ENCODE measurements at places on chromosomes 5 and 9.

DNA sequence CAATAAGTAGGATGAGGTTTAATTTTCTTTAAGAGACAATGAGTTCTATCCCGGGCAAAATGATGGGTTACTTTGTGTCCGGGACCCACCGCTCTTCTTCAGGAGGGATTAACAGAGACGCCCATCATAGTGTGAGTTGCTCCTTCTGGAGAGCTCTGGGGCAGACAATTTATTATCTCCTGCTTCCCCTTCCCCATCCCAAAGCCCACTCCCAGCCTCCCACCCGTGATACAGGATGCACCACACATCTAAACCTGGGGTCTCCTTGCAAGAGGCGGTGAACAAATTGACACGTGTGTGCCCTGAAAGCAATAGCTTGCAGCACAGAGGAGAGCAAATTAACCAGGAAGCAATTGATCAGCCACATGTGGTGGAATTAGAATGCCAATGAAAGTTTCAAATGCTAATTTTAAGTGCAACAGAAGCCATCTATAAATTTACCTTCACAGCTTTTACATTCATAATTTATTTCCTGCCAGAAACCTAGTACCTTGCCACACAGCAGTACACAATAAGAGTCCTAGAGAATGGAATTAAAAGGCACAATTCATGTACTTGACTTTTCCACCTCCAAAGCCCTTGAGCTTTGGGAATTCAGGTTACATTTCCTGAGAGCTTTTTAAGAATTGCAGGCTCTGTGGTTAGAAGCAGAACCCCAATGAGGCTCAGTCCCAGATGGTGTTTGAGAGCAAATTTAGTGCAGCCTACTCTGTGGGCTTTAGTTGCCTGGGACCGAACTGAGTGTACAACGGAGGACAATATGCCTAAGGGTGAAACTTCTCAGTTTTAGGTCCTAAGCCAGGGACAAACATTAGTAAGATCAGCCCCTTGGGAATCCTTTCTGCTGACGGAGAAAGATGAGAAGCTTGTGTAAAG, 399.6 kb downstream of the MED10 start:
- DNase-seq, result no peak

DNA sequence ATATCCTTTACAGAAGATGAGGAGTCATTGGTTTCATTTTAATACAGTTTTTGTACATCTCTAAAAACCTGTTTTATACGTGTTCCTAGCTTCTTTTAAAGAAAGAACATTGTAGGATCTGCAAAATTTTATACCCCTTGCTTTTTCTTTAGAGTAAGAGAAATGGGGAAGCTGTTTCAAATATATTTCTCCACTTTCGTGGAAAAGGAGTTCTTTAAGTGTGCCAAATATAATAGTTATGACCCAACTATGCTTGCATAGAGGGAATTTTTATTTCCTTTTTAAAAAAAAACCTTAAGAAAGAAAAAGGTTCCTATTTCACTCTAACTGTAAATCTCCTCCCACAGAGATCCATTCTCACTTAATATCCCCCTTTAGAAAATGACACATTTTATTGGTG, 27.5 kb upstream of the DMAC1 start:
- no peak for DNase-seq

DNA sequence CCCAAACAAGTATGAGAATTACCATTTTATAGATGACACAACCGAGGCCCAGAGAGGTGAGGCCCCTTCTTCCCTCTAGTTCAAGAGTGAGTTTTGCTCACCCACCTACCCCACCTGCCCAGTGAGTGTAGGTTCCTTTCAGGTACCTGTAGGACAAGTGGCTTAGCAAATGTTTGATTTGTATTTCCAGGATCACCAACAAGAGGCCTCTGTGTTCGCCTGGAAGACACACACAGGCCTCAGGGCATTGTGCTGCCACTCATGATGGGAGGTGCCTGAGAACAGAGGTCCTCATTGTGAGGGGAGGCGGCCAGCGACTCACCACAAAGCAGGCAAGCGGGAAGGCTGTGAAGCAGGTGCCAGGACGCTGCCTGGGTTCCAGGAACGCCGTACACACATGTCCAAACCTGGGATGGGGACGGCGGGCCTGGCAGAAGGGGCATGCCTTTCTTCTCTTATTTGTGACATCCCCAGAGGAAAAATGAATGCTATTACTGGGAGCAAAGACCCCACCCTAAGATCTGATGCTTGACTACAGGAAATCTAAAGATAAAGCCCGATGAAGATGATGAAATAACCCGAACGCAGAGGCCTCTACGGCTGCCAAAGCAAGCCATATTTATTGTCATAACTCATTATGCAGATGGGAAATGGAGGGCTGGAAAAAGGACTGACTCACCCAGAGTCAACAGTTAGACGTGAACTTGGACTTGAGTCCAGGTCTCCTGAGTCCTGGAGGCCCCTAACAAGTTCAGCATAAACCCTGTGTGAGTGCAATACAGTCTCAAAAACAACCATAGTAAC, 60.2 kb upstream of the SLC25A51 start:
- DNase-seq, result peak; percentile 76

- no peak for DNase-seq
Observed at GRCh38 chr5:150623878-150624216, 16.6 kb upstream of the SYNPO start.

DNA sequence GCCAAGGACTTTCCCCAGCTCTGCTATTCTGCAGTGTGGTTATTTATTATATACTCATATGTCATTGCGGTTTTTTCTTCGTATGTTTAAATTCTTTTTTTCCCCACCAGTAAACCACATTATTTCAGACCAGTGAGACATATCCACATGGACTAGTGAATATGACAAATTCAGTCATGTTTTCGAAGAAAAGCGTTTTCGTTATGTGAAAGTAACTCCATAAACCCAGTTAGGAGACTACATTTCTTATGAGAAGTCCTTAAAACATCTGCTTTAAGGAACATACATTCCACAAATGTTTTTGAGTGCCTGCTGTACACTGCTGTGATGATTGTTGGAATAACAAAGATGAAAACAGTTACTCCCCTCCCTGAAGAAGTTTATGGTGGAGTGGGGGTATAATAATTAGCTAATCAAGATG, 591.8 kb upstream of the CLINT1 start:
- DNase-seq, result no peak

- no peak for DNase-seq
Observed at GRCh38 chr9:86075132-86076109, 23.9 kb downstream of the GOLM1 start.

DNA sequence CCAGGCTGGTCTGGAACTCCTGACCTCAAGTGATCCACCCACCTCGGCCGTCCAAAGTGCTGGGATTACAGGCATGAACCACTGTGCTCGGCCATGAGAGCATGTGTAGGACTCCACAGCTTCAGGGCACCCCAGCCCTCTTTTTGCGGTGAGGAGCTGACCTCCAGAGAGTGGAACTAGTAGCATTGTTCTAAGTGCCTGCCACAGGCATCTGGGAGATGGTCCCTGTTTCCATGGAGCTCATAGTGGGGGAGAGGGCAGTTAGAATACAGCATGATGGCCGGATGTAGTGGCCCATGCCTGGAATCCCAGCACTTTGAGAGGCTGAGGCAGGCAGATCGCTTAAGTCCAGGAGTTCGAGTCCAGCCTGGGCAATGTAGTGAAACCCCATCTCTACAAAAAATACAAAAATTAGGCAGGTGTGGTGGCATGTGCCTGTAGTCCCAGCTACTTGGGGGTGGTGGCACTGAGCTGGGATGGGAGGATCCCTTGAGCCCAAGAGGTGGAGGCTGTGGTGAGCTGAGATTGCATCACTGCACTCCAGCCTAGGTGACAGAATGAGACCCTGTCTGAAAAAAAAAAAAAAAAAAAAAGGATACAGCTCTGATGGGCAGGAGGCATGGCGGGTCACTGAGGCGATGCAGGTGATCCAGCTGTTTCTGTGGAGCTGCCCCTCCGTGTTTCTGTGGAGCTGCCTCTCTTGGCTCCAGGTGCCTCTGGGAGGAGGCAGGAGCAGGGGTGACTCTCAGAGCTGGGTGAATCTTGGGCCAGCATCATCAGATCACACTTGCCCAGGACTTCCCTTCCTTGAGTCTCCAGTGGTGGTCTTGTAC, 4.2 kb downstream of the ASS1 start:
- DNase-seq, result no peak

DNA sequence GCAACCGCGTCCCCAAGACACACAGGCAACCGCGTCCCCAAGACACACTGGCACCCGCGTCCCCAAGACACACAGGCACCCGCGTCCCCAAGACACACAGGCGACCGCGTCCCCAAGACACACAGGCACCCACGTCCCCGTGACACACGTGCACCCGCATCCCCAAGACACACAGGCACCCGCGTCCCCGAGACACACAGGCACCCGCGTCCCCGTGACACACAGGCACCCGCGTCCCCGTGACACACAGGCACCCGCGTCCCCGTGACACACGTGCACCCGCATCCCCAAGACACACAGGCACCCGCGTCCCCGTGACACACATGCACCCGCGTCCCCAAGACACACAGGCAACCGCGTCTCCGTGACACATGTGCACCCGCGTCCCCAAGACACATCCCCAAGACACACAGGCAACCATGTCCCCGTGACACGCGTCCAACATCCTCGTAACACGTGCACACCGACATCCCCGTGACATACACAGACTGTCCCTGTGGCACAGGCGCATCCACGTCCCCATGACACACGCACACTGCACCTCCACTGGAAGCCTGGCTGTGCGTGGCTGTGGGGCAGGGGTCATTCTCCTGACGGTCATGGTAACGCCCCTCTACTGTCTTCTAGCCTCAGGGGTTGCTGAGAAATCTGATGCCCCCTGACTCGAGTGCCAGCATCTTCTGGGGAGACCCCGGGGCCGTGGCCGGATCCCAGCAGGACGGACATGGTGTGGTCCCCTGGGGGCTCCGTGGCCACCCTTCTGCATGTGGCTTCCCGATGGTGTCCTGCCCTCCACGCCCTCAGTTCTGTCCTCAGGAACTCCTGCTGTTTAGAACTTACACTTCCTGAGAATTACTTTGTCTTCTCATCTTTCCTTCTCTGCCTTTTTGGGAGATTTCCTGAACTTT, 24.1 kb downstream of the EXD3 start:
- no peak for DNase-seq

DNA sequence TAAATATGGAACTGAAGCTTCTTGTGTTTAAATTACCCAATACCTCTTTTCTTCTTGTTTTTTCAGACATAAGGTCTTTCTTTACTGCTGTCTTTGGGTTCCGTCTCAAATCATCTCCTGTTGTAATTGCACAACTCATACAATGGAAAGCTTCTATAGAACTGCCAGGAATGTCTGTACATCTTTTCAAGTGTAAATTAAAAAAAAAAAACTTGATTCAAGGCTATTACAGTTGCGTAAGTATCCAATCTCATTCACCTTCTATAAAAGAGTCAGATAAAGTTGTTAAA, 243.5 kb downstream of the ICE1 start:
- no peak for DNase-seq

DNA sequence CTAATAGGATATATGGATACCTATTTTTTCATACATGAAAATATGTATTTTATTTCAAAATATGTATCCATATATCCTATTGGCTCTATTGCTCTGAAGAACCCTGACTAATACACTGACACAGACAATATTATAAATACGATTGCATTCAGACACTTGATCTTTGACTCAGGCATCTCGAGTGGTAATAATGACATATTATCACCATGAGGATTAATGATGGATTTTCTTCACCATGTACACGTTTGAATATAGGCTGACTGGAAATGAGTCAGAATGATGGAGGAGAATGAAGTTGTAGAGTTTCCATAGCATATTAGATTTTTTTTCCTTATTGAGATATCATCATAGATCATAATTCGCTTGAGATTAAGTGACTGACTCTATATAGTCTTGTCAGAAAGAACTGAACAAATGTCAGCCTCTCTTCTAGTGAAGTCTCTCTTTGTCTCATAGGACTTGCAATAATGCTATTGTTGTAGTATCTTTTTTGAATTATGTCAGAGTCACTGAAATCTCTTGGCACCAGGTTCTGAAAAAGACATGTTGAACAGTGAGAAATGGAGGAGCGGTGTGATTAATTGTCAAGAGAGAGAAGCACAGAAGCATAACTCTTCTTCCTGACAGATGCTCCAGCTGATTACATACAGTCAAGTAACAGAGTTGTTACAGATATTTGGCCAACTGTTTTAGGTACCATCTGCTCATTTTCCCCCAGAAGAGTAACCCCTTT, 41.4 kb upstream of the SLCO6A1 start:
- no peak for DNase-seq

- no peak for DNase-seq
Observed at GRCh38 chr5:178770621-178771020, 40.2 kb upstream of the ZNF354A start.

DNA sequence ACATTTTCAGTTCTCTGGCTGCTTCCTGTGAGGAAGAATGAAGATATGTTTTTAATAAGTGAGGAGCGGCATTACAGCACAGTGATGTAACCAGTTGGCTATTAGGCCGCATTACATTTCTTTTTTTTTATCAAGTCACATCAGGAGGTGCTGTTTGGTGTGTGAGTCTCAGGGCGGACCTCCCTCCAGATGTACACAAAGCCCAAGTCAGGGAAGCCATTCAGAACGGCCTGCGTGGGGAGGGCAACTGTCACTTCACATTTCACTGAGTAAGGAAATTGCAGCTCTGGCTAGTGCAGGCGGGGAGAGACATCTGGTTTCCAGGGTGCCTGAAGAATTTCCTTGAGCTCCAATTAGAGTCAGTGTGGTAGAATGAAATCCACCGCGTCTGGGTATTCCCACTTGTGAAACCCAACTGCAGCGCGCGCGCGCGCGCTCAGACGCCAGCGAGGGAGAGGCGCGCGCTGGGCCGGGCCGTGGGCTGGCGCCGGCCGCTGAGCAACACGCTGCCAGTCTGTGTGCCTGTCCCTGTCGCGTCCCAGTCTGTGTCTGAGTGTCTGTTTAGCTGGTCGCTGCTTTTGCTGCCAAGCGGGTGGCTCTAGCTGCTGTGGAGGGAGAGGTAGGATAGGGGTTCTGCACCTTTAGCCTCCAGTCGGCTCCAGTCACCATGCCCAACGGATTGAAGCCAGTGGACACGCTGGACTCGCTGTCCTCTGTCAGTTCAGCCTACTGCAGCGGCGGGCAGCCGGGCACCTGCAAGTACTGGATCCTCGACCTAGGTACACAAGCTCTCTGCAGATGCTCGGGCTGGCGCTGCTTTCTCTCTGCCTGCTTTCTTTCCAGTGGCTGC, 140.8 kb upstream of the OTULINL start:
- peak; percentile 66 for DNase-seq

- DNase-seq, result no peak
Observed at GRCh38 chr5:77483682-77484081, 8.4 kb downstream of the WDR41 start.

DNA sequence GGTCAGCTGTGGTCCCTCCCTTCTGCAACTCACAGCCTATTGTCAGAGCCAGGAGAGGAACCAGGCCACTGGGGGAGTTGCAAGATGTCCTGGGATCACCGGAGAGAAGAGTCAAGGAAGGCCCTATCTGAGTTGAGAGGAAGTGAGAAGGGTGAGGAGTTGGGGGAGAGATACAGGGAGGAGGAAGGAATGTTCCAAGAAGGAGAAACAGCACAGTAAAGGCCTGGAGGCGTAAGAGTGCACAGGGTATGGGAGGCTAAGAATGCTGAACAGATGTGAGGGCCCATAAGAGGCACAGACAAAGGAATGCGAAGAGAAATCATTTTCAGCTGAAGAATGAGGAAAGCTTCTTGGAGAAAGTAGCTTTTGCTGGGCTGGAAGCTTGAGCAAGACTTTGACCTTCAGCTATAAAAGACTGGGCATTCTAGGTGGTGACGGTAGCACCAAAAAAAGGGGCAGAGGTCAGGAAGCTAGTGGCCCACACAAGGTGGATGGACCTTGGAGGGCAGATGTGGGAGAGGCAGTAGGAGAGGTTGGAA, 21.6 kb upstream of the CSF1R start:
- no peak for DNase-seq

Measured in hippocampal formation (tissue), 2 donors.